NCI-H1105 (cell line): ENCODE measurements at places on chromosomes 2 and 18.

- no peak for DNase-seq
Measured at GRCh38 chr2:236173729-236174607, 5.8 kb upstream of the GBX2 start.

GRCh38 chr18:49658823-49659404 is 97.1 kb downstream of the LIPG start:
- DNase-seq: no peak

DNA sequence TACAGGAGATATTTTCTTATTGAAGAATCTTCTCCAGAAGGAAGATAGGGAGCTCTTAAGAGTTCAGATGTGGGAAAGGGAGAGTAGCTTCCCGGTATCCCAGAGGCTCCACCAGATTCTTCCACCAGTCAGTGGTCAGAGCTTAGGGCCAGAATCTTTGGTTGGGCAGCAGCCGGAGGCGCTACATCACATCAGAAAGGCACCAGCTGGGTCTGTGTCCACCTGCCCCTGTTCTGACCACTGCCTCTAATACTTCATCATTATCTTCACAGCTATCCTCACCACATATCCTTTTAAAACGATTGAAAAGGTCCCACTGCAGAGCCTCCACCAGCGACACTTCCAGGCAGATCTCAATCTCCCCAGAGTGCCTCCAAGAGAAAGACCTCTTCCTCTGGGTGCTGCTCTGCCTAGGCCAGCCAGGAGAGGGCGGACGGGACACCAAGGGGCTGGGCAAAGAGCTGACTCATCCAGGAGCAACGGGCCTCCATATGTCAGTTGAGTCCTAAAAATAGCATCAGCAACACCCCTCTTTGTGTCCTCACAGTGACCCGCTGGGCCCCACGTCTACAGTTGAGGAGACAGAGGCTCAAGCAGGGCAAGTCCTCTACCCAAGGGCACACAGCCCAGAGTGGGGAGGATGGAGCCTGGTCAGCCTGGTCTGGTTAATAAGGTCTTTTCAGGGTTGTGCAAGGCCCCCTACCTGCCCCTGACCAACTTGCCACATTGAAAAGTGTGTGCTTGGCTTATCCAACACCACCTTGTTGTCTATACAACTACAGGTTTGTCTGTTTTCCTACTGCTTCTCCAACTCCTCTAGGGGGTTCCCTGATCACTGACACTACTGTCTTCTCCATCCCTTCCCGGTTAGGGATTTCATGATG is 81.2 kb downstream of the ADD2 start:
- DNase-seq: no peak

GRCh38 chr18:13436576-13436975 is 218.0 kb downstream of the LDLRAD4 start:
- DNase-seq: no peak

- no peak for DNase-seq
Measured at GRCh38 chr2:145305889-145306288, 786.0 kb upstream of the ZEB2 start.

GRCh38 chr18:13221869-13222855 is 3.6 kb downstream of the LDLRAD4 start:
- peak; percentile 79 for DNase-seq

- DNase-seq: no peak
Measured at GRCh38 chr2:236273126-236273525, 8.9 kb upstream of the ASB18 start.

DNA sequence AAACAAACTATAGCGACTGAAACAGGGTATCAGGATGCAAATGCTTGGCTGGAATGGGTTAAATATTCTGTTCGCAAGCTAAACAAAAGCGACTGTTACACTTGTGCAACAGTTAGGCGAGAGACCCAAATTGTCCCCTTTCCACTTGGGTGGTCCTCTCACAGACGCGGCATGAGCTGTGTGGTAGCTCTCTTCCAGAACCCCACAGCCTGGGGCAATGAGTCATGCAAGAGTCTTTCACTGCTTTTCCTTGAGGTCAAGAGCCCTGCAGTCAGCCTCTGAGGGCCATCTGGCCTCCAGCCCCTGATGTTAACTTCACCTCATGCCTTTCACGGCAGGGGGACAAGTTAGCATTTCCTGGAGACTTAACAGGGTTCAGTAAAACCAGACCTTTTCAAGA is 25.7 kb downstream of the SULT1C4 start:
- no peak for DNase-seq

DNA sequence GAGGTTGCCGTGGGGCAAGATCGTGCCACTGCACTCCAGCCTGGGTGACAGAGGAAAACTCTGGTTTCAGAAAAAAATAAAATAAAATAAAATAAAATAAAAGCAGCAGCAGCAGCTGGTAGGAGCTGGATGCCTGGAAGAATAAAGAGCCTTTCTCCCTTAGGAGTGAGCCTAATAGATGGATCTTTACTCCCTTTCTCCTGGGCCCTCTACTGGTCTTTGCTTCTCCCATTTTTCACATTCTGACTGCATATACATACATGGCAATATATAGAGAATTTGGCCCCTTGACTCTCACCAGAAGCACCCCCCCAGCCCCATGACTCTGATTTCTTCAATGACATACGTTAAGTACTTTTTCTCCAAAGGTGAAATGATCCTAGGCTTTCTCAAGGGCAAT is 9.8 kb upstream of the MALT1 start:
- DNase-seq: no peak

DNA sequence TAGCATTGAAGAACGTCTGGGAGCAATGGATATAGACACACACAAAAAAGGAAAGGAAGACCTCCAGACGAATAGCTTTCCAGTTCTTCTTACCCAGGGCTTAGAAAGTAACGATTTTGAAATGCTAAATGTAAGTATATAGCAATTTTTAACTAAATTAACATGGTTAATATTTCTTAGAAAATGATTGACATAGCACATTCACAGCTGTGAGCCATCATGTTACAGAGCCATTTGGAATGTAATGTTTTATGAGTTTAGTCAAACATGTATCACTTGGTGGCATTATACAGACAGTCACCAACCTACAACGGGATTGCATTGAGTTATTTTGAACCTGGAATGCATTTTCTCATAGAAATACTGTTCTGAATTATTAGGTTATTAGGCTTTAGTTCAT is 35.1 kb downstream of the WDR43 start:
- no peak for DNase-seq

- DNase-seq: no peak
Measured at GRCh38 chr2:128412181-128412871, 93.7 kb upstream of the HS6ST1 start.

DNA sequence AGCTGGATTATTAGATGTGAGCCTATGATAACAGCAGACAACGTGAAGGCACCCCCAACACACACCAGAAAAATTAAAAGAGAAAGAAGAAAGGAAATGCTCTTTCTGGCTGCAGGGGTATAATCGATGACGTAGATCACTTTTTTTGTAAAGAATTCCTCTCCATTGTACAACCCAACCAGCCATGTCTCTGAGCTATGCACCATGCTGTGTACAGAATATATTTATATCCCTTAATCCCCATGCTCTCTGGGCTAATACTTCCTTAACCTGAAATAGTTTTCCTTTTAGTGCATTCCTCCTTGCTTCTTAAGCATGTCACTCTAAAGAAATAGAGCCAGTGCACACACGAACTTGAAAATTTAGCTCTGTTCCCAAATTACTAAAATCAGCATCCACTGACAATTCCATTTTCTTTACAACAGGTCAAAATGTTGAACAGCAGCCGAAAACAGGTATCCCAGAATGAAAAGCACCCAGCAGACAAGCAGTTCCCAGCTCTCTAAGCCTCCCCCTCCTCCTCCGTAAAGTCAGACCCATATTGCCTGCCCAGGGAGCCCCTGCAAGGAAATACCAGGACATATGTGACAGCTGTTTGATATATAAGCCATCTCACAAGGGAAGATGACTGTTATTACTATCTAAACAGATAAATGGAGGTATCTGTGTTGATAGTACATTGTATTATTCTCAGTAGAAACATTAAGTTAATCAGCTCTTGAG is 247.4 kb upstream of the RAB6C start:
- DNase-seq: no peak

- DNase-seq: no peak
Measured at GRCh38 chr18:47469576-47469975, 218.1 kb upstream of the SKOR2 start.

DNA sequence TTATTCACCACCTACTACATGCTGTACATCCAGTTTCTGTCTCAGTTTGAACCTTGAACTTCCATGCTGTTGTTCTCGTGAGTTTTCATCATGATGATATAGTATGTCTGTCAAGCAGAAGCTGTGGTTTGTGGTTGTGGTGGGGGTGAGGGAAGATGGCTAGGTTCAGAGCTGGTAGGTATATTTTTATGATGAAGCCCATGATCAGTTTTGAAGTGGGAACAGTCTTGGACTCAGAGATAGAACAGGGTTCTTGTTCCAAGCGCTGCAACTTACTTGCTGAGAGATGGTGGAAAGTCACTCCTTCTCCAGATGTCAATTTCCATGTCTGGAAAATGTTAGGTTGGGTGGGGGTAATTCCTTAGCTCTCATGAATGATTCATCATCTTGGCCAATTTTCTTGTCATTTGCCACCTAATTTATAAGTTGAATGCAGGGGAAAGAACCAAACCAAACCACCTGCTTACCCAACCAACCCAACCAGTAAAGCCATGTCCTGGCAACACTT is 21.6 kb downstream of the PMAIP1 start:
- no peak for DNase-seq

- DNase-seq: no peak
Measured at GRCh38 chr18:3514312-3515216, 64.6 kb downstream of the TGIF1 start.

DNA sequence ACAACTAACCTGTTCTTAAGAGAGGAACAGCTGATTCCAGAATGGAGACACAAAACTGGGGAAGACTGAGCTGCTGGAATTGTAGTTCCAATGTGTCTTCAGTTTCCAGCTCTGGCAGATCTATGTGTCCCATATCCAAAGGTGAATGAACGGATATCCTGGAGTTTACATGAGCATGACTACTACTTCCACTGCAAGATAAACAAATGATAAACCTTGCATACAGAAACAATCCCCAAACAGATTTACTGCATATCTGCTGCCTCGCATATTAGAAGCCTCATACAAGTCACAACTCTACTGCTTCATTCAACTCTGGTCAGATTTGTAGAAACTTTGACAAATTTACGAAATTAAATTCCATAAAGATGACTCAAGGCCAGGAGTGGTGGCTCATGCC is 15.0 kb downstream of the RTTN start:
- DNase-seq: no peak

DNA sequence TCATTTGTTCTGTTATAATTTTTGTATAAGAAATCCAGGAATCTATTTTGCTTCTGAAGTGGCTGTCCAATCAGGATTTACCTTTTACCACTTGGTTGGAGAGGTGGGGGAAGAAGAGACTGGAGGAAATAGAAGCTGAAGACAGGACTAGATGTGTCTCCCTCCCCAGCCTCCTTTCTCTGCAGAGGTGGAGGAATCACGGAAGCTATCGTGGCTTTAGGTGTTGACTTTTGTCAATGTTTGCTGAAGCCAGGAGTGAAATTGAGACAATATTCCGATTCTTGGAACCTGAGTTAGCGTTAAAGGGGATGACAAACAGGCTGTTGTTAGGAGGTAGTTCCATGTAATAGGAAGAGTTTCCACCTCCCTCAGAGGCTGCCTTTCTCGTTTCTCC is 43.5 kb downstream of the PDCL3 start:
- no peak for DNase-seq
